ENCODE measurements at places on chromosomes 13 and 19. TPM values are rescaled to one million over a fixed set of nuclear protein-coding genes. Genes with fewer than 3 reads are reported as not detected.

GRCh38 chr13:93146584-93147297 lies 79.9 kb upstream of the GPC6 start:
- H3K36me3 ChIP-seq, result no peaks in the 10 kb centered on the region
- no peak for DNase-seq
- no peak overlapping the region for H3K27ac ChIP-seq
- H3K4me3 ChIP-seq, result no peak overlapping the region

DNA sequence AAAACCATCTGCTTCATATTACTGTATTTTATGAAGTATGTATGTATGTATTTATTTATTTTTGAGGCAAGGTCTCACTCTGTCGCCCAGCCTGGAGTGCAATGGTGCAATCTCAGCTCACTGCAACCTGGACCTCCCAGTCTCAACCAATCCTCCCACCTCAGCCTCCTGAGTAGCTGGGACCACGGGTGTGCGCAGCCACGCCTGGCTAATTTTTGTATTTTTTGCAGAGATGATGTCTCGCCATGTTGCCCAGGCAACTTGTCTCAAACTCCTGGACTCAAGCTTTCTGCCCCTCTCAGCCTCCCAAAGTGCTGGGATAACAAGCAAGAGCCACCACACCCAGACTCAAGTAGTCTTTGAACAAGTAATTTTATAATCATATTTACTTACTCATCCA lies 5.5 kb downstream of the KATNAL1 start:
- DNase-seq, result no peak
- H3K27ac ChIP-seq, result peak overlapping the region; percentile 21
- H3K36me3 ChIP-seq, result no peaks in the 10 kb centered on the region
- H3K4me3 ChIP-seq, result no peak overlapping the region
- H3K27me3 ChIP-seq, result no peaks in the 10 kb centered on the region

GRCh38 chr19:48417421-48417820 lies 24.0 kb downstream of the GRIN2D start:
- H3K27me3 ChIP-seq, result peaks cover 34% of the 10 kb centered on the region
- no peak overlapping the region for H3K4me3 ChIP-seq
- H3K27ac ChIP-seq, result no peak overlapping the region
- no peaks in the 10 kb centered on the region for H3K36me3 ChIP-seq
- DNase-seq, result no peak

DNA sequence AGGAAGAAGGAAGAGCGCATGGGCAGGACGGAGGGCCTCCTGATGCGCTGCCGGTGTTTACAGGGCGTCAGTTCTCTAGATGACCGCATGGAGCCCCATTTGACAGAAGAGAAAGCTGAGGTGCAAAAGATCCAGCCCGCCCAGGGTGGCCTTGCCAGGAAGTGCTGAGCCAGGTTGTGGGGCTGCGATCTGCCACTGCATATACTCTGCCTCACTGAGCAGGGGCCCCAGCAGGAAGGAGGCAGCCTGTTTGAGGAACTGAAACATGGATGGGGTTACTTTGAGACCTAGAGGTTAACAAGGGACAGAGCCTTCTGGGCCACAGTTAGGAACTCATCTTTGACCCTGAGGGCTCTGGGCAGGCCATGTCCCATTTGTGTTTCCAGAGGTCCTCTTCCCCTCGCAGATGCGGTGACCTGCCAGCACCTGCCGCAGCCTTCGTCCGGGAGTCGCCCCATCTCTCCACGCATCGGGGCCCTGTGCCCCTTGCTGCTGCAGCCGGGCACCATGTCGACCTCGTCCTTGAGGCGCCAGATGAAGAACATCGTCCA lies 3.2 kb downstream of the EPN1 start:
- H3K27ac ChIP-seq, result no peak overlapping the region
- peaks cover 69% of the 10 kb centered on the region for H3K36me3 ChIP-seq
- DNase-seq, result no peak
- H3K4me1 ChIP-seq, result peaks cover 74% of the 10 kb centered on the region
- H3K4me3 ChIP-seq, result no peak overlapping the region
- H3K27me3 ChIP-seq, result no peaks in the 10 kb centered on the region

GRCh38 chr19:57872450-57872849 lies 16.4 kb downstream of the ZNF814 start:
- no peaks in the 10 kb centered on the region for H3K4me1 ChIP-seq
- no peaks in the 10 kb centered on the region for H3K27me3 ChIP-seq
- DNase-seq, result no peak
- no peak overlapping the region for H3K27ac ChIP-seq

GRCh38 chr13:74732736-74733385 lies 598.7 kb upstream of the KLF12 start:
- H3K4me1 ChIP-seq, result no peaks in the 10 kb centered on the region
- no peak for DNase-seq
- no peaks in the 10 kb centered on the region for H3K36me3 ChIP-seq
- no peak overlapping the region for H3K27ac ChIP-seq

DNA sequence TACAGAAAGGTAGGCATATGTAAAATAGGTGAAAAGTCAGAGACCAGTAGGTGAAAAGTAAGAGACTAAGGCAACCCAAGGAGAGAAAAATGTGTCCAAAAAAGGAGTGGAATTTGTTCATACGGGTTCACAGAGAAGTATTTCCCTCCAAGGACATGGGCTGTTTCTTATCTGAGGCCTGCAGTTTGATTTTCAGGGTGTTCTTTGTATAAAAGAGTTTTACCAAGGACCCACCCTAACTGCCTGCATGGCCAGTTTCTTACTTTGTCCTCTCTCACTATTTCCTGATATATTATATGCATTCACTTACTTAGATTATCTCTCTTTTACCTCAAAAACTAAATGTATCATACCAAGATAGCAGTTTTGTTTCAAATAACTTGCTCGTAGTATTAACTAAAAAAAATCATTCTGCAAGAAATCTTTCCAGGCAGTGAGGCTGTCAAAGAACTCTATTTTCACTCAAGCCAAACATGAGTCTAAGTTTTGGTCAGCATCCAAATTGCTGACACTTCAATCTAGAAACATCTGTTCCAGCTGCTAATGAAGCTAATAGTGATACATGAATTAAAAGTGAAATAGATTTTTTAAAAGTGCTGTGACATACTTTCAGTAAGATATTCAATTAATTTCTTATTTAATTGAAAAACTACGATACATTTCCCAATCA lies 141.4 kb upstream of the SGCG start:
- no peaks in the 10 kb centered on the region for H3K27me3 ChIP-seq
- no peak overlapping the region for H3K27ac ChIP-seq
- no peaks in the 10 kb centered on the region for H3K36me3 ChIP-seq
- DNase-seq, result no peak
- H3K4me1 ChIP-seq, result no peaks in the 10 kb centered on the region
- H3K4me3 ChIP-seq, result no peak overlapping the region

- H3K4me1 ChIP-seq, result no peaks in the 10 kb centered on the region
- H3K36me3 ChIP-seq, result no peaks in the 10 kb centered on the region
- H3K4me3 ChIP-seq, result no peak overlapping the region
- H3K27ac ChIP-seq, result no peak overlapping the region
These were observed 541.8 kb upstream of the SLC10A2 start for GRCh38 chr13:103607995-103608394.

GRCh38 chr19:3189702-3190469 lies 4.2 kb downstream of the NCLN start:
- H3K27me3 ChIP-seq, result no peaks in the 10 kb centered on the region
- no peak overlapping the region for H3K27ac ChIP-seq
- H3K4me3 ChIP-seq, result no peak overlapping the region

GRCh38 chr13:74190999-74191398 lies 56.8 kb upstream of the KLF12 start:
- H3K27ac ChIP-seq, result no peak overlapping the region
- H3K36me3 ChIP-seq, result no peaks in the 10 kb centered on the region
- no peaks in the 10 kb centered on the region for H3K27me3 ChIP-seq
- no peaks in the 10 kb centered on the region for H3K4me1 ChIP-seq

DNA sequence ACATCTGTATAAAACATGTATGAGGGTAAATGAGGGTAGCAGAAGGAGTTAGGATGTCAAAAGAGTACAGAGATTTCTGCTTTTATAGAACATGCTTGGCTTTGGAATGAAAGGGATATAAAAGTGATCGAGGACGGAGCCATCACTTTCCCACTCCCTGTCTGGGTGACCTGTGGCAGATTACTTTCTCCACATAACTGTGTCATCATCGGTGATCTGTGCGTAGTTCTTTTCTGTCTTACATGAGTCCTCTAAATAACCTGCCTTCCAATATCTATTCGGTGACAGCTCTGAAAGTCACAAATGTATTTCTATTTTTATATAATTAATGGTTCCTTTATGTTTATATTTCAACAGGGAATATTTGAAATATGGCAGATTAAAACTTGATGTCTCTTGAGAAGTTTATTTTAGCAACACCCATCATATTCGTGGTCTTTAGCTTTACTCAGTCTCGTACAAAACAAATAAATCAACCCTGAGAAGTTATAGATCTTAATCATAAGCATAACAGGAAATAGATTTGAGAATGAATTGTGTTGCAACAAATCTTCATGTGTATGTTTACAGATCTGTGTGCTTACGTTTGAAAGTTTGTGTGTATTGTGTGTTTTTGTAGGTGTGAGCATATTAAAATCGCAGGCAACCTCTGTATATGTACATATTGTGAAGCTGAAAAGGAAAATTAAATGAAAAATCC lies 1094.3 kb downstream of the EFNB2 start:
- no peak for DNase-seq
- no peak overlapping the region for H3K4me3 ChIP-seq
- no peaks in the 10 kb centered on the region for H3K36me3 ChIP-seq

DNA sequence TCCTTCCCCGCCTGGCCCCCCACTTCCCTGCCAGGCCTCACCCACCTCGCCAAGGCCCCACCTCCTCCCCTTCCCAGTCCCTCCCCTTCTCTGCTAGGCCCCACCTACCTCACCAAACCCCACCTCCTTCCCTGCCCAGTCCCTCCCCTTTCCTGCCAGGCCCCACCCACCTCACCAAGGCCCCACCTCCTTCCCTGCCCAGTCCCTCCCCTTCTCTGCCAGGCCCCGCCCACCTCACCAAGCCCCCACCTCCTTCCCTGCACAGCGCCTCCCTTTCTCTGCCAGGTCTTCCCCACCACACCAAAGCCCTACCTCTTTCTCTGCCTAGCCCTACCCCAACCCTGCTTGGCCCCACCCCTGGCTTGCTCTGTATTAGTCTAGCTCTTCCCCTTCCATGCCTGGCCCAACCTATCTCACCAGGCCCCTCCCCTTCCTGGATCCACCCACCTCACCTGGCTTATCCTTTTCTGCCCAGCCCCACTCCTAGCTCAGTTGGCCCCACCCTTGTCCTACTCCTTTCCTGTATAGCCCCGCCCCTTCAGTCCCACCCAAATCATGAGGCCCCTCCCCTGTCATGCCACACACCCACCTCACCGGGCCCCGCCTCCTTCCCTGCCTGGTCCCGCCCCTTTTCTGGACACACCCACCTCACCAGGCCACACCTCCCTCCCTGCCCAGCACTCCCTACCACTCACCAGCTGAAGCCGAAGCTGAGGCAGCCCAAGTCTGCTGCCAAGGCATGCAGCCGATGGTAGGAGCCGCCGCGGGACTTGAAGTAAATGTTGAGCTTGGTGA lies 16.2 kb downstream of the CERS1 start:
- no peaks in the 10 kb centered on the region for H3K36me3 ChIP-seq
- no peaks in the 10 kb centered on the region for H3K4me1 ChIP-seq
- H3K27me3 ChIP-seq, result no peaks in the 10 kb centered on the region

GRCh38 chr13:58207501-58207900 lies 576.0 kb downstream of the PCDH17 start:
- no peaks in the 10 kb centered on the region for H3K36me3 ChIP-seq
- no peaks in the 10 kb centered on the region for H3K27me3 ChIP-seq
- DNase-seq, result no peak
- H3K4me3 ChIP-seq, result no peak overlapping the region
- no peaks in the 10 kb centered on the region for H3K4me1 ChIP-seq

DNA sequence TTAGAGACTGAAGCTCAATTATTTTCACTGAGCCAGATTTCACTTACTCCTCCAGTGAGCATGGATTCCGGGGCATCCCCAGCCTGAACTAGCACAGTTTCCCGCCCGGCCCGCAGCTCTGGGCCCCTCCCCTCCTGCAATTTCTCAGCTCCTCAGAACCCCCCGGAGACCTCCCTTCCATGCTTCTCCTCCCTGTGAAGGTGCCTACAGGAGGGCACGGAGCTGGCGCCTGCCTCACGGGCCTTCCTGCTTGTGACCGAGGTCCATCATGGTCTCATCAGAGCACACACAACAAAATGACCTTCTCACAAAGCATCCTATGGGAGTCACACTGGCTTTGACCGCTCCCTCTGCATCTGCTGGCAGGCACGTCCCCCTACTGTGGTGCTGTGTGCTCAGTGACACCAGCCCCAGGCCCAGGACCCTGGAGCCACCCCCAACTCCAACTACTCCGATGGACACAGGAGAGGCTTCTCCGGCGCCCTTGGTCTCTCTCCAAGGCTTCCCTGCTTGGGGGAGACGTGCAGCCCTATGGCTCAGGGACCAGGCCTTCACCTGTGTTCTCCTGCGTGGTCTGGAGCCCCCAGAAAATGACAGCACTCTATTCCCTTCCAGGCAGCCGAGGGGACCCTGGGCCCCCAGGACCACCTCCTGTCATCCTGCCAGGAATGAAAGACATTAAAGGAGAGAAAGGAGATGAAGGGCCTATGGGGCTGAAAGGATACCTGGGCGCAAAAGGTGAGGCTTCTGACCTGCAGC lies 77.1 kb downstream of the RAB20 start:
- no peaks in the 10 kb centered on the region for H3K27me3 ChIP-seq
- H3K4me1 ChIP-seq, result peaks cover 5% of the 10 kb centered on the region
- no peak for DNase-seq
- H3K4me3 ChIP-seq, result no peak overlapping the region
- peak overlapping the region; percentile 63 for H3K27ac ChIP-seq

DNA sequence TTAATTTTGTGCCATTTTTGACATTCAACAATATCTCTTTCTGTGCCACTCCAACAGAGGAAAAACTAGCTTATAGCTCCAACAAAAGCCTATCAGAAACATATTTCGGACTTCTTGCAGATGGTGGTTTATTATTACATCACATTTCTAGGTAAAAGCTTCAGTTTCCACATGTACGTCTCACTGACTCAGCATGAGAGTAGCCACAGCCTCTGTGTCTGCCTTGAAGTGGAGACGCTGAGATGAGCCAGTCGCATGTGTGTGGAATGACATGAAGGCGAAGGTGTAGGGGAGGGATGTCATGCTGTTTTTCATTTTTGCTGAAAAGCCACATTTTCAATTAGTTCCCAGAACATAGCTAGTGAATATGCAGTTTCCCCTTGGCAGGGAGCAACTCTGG lies 598.6 kb downstream of the EFNB2 start:
- no peak overlapping the region for H3K27ac ChIP-seq
- H3K36me3 ChIP-seq, result no peaks in the 10 kb centered on the region
- DNase-seq, result no peak
- peaks cover 16% of the 10 kb centered on the region for H3K4me1 ChIP-seq
- H3K4me3 ChIP-seq, result no peak overlapping the region
- no peaks in the 10 kb centered on the region for H3K27me3 ChIP-seq

PRR22 gene
- 1.2 TPM for total RNA-seq

BLVRB gene
- total RNA-seq, result 223 TPM

SIGLEC10 gene
- 4.1 TPM for total RNA-seq

EPS8L1 gene
- 1.0 TPM for total RNA-seq

RNF225 gene
- total RNA-seq, result not detected

C3 gene
- total RNA-seq, result 688 TPM
